ENCODE measurements at places on chromosomes 5 and 9.

GRCh38 chr5:56056875-56057274 is 62.1 kb upstream of the IL6ST start:
- DNase-seq = no peak

DNA sequence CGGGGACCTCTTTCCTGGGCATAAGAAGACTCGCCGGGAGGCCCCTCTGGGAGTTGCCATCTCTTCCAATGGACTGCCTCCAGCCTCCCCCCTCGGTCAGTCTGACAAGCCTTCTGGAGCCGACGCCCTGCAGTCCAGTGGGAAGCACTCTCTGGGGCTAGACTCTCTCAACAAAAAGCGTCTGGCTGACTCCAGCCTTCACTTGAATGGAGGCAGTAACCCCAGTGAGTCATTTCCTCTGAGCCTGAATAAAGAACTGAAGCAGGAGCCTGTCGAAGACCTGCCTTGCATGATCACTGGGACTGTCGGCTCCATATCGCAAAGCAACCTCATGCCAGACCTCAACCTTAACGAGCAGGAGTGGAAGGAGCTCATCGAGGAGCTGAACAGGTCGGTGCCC is 28.4 kb upstream of the LTC4S start:
- DNase-seq = no peak

DNA sequence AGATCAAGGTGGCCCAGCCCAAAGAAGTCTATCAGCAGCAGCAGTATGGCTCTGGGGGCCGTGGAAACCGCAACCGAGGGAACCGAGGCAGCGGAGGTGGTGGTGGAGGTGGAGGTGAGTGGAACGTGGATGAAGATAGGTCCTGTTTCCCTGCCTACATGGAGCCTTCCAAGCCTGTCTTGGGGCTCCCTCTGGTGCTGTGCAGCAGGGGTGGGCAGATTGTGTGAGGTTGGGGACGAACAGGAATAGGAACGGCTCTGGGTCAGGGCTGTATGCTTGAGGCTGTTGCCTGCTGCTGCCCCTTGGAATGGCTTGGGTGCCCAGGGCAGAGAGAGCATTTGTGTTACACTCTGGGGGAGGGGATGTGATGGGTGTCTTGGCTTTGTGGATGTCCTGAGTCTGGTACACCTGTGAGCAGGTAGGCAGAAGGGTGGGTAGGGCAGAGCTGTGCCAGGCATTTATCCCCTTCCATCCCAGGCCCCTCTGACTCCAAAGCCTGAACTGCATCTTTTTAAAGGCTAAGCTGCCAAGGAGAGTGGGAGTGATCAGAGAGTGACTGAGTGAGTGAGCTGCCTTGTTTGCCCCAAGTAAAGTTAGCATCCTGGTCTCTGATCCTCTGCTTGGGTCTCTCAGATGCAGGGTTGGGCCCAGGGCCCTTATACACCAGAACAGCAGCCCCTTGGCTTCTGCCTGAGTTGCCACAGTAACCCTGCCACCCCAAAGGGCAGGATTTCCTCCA is 5.2 kb downstream of the HNRNPAB start:
- DNase-seq = no peak

GRCh38 chr5:88140396-88140855 is 128.2 kb downstream of the TMEM161B start:
- no peak for DNase-seq

- DNase-seq = no peak
Measured at GRCh38 chr9:72721067-72721466, 199.7 kb downstream of the TMC1 start.

DNA sequence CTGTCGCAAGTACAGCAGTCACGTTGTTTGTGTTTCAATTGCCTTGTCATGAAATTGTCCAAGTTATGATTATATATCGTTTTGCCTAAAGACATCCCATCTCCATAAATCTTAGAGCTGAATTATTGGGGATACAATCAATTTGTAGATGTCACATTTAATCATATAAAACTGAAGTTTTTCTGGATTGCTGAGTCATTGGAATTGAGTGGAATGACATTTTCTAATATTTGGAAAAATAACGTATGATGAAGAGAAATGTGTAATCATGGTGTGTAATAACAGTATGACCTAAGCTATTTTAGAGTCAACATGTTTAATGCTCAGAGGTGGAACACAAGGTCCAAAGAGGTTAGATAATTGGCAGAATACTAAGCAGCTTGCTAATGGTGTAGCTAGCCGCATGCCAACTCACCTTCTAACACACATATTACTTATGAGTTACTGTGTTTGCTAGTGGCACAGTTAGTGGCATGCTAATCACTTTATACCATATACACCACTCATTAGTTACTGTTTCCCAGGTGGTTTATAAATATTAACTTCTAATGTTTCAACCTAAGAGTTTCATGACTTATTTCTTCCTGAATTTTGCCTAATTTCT is 473.1 kb upstream of the GRAMD2B start:
- DNase-seq = no peak

GRCh38 chr5:103624035-103624480 is 61.5 kb upstream of the NUDT12 start:
- no peak for DNase-seq

GRCh38 chr5:476102-476813 is 33.3 kb downstream of the EXOC3 start:
- DNase-seq = no peak

GRCh38 chr5:39624268-39624886 is 199.6 kb upstream of the DAB2 start:
- no peak for DNase-seq

GRCh38 chr5:112480501-112480900 is 61.4 kb upstream of the EPB41L4A start:
- no peak for DNase-seq

- no peak for DNase-seq
Measured at GRCh38 chr9:68898781-68899439, 115.0 kb downstream of the PRKACG start.

DNA sequence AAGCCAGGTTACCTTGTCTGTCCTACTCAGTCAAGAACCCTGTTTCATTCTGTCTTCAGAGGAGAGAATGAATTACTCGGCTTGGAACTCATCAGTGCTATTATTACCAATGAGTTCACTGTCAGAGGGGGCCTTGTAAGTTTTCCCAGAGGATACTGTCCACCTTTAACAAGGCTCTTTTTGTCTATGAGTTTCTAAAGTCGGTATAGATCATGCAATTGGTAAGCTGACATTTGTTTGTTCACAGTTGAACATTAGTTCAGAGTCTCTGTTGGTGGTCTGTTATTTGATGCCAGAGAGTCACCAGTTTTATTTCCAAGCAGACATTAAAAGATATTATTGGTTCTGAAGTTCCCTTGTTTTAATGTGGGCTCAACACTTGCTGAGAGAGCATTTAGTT is 58.1 kb upstream of the DHFR start:
- DNase-seq = no peak

DNA sequence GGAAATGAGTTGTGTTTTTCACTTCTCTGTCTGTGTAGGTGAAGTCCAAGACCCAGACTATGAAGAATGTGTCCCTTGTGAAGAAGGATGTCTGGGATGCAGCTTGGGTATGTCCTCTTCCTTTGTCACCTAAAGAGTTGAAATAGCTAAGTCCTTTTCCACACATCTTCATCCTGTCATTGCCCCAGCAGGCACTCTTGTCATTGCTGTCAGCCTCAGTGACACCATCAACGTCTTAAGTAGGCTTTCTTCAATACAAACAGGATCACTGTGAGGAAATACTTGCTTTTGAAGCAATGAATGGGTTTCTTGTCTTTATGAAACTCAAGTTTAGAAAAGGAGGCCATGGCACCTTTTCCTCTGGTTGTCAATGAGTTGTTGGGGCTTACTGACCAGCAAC is 153.6 kb downstream of the RFK start:
- DNase-seq = no peak

- DNase-seq = no peak
Measured at GRCh38 chr5:56783261-56783660, 32.1 kb upstream of the MAP3K1 start.

DNA sequence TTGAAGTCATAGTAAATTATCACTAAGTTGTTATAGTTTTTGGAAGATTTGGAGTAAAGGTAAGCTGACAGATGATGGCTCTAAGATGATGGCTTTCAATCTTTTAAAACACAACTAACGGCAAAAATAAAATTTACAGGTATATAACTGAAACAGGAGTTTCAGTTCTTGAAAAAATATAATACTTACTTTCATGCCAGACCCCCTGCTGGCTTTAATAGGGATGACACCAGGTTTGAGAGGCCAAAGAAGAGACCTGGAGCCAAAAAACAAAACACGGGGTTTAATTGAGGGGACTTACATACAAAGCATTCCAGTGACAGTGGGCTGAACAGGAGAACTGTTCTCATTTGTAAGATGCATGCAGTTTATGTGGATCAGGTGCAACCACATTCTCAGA is 301.7 kb upstream of the PCSK5 start:
- DNase-seq = no peak

DNA sequence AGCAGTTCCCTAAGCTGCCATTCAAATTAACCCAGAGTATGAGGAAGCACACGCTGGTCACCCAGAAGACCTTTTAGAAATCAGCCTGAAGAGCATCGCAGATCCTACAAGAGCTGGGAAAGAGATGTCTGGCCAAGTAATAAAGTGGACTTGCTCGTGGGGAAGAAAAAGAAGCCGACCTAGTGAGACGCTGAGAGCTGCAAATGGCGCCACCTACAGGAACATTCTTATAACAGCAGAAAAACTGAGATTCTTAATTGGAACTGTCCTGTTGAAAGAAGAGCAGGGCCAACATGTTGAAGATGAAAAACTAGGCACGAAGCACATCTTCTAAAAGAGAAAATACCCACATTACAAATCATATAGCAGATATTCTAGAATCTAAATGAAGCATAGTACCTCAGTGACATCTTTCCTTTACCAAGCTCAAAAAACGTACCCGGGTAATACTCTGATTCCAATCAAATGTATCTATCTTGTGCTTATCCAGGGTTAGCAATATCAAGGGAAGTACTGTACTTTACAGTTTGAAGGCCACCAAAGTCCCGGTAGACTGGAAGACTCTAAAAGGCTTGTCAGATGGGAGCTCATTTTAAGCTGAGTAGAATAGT is 3.9 kb upstream of the GNAQ start:
- peak; percentile 76 for DNase-seq

DNA sequence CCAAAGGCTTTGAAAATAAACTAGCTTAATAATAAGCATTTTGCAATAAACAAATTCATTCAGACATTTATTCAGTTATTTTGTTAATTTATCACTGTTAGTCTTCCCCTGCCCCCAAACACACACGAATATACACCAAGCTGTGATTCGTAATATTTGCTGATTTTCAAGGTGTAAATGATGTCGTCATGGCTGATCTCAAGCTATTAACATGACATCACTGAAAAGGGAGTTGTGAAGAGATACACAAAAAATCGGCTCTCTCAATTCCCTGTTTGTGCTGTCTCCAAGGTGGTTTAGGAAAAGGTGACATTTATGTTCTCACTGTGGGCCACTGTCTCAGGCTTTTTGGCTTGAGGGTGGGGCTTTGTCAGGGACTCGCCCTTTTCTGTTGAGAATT is 413.3 kb downstream of the CDH9 start:
- no peak for DNase-seq

GRCh38 chr5:10485142-10485795 is 43.6 kb downstream of the ROPN1L start:
- no peak for DNase-seq

GRCh38 chr9:114501796-114502682 is 3.2 kb downstream of the WHRN start:
- DNase-seq = no peak

DNA sequence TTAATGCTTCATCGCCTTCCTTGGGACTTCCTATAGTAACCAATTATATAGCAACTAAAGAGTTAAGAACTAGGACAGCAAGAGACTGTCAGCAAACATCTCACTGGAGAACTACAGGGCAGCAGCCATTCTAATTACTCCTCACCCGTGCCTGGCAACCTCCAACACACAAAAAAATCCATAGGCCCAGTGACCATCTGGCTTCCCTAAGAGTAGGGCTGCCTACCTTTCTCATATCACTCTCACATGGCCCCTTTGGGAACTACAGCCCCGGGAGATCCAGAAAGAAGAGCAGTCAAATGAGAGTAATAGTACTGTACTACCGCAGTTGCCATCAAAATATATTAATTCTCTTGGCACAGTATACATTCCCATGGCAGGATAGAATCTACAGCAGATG is 5.7 kb downstream of the DCAF10 start:
- DNase-seq = no peak

- no peak for DNase-seq
Measured at GRCh38 chr5:124230456-124230855, 516.0 kb downstream of the ZNF608 start.

- DNase-seq = no peak
Measured at GRCh38 chr5:129902816-129903215, 1.4 kb upstream of the CHSY3 start.

- no peak for DNase-seq
Measured at GRCh38 chr5:54833590-54833989, 151.8 kb downstream of the ESM1 start.

DNA sequence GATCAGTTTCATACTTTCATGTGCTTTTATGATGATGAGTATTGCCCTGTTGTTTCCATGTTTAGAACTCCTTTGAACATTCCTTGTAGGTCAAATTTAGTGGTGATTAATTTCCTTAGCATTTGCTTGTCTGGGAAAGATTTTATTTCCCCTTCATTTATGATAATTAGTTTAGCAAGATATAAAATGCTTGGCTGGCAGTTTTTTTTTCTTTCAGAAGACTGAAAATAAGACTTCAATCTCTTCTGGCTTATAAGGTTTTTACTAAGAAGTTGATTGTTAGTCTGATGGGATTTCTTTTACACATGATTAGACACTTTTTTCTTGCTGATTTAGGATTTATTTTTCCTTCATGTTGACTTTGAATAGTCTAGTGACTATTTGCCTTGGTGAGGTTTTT is 238.9 kb upstream of the ADCY2 start:
- no peak for DNase-seq

GRCh38 chr5:2747363-2748162 is 3.9 kb downstream of the IRX2 start:
- no peak for DNase-seq

GRCh38 chr9:114606597-114607207 is 4.4 kb upstream of the TMEM268 start:
- DNase-seq = peak; percentile 66

- DNase-seq = no peak
Measured at GRCh38 chr5:170636801-170637477, 133.1 kb downstream of the KCNIP1 start.

- no peak for DNase-seq
Measured at GRCh38 chr5:82674671-82675070, 396.5 kb upstream of the RPS23 start.

- DNase-seq = no peak
Measured at GRCh38 chr5:94707359-94707758, 88.9 kb downstream of the SLF1 start.

DNA sequence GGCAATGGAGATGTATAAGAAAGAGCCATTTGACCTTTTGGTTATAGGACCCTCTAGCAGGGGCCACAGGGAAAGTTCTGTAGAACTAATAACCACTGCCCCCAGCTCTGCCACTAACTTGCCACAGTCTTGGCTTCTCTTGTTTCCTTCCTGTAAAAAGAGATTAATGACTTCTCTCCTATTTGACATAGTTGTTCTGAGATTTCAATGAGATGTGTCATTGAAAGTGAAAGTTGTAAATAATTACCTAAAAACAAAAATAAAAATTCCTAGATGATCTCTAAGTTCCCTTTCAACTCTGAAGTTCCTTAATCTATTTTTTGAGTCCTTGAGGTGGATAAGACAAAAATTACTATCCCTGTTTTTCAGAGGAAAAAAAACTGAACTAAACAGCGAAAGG is 1.4 kb upstream of the KIF12 start:
- DNase-seq = no peak

GRCh38 chr5:172373680-172374079 is 80.6 kb downstream of the SH3PXD2B start:
- no peak for DNase-seq
